ENCODE measurements at places on chromosomes 16 and 17.

DNA sequence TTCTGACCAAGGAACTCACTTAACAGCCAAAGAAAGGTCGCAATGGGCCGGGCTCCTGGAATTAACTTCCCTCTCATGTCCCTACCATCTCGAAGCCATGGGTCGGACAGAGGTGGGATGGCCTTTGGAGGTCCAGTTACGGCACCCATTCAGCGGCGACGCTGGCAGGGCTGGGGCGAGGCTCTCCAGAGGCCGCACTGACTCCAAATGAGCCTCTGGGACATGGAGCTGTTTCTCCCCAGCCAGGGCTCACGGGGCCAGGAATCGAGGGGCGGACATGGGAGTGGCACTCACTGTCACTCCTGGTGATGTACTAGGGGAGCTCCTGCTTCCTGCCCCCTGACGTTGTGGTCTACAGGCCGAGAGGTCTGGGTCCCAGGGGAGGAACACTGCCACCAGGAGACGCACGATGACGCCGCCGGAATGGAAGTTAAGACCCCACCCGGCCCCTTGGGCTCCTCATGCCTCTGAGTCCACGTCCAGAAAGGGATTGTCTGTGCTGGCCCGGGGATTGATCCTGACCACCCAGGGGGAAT is 60.7 kb upstream of the METRNL start:
- no peak overlapping the region for H3K4me3 ChIP-seq
- H3K27ac ChIP-seq = no peak overlapping the region
- no peaks in the 10 kb centered on the region for H3K36me3 ChIP-seq
- H3K27me3 ChIP-seq = no peaks in the 10 kb centered on the region

DNA sequence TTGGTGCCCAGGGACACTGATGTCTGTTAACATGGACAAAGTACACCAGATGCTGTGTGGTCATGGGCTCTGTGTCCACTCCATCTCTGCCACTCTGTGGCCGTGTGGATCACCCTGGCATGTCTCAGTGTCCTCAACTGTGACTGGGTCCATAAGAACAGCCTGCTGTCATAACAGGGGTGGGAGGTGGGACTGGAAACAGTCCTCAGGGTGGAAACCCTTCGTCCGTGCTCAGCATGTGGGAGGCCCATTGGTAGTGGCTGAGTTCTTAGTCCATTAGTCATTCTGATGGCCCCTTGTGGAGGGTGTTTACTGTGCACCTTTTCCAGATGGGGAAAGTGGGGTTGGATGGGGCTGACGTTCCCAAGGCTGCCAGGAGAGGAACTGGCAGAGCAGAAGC is 12.8 kb downstream of the FLYWCH2 start:
- no peaks in the 10 kb centered on the region for H3K36me3 ChIP-seq
- H3K27ac ChIP-seq = no peak overlapping the region
- no peaks in the 10 kb centered on the region for H3K27me3 ChIP-seq
- DNase-seq = no peak

- H3K4me3 ChIP-seq = no peak overlapping the region
- no peak overlapping the region for H3K27ac ChIP-seq
- no peaks in the 10 kb centered on the region for H3K4me1 ChIP-seq
- no peaks in the 10 kb centered on the region for H3K36me3 ChIP-seq
These were observed 57.9 kb upstream of the CLEC19A start for GRCh38 chr16:19227643-19228042.

DNA sequence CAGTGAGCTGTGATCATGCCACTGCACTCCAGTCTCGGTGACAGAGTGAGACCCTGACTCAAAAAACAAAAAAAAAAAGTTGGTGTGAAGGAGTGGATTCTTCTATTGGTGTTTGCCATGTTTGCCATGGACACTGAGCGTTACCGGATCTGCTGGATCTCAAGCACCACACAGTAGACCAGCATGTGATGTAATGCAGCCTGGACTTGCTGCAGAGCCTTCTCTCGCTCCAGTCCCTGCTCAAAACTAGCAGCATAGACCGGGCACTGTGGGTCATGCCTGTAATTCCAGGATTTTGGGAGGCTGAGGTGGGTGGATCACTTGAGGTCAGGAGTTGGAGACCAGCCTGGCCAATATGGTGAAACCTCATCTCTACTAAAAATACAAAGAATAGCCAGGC is 50.4 kb downstream of the BCL7C start:
- no peak for DNase-seq
- H3K4me3 ChIP-seq = no peak overlapping the region
- H3K4me1 ChIP-seq = no peaks in the 10 kb centered on the region
- no peaks in the 10 kb centered on the region for H3K36me3 ChIP-seq
- H3K27ac ChIP-seq = no peak overlapping the region

DNA sequence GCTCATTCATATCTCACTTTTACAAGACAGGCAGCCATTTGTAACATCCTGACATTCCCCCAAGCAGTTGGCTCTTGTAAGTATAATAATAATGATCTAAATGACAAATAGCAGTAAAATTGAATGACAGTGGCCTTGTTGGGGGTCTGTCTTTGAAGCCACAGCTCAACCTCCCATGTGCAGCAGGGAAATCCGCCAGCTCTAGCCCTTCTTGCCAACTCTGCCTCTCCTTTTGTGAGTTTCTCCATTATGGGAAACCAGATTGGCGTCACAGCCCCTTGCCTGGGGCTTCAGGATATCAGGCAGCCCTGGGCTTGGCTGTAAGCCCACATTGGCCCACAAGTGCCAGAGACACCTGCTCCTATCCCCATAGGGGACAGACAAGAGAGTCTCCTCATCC is 70.4 kb upstream of the CACNG5 start:
- H3K4me3 ChIP-seq = no peak overlapping the region
- H3K27me3 ChIP-seq = no peaks in the 10 kb centered on the region
- no peaks in the 10 kb centered on the region for H3K36me3 ChIP-seq
- H3K27ac ChIP-seq = no peak overlapping the region

DNA sequence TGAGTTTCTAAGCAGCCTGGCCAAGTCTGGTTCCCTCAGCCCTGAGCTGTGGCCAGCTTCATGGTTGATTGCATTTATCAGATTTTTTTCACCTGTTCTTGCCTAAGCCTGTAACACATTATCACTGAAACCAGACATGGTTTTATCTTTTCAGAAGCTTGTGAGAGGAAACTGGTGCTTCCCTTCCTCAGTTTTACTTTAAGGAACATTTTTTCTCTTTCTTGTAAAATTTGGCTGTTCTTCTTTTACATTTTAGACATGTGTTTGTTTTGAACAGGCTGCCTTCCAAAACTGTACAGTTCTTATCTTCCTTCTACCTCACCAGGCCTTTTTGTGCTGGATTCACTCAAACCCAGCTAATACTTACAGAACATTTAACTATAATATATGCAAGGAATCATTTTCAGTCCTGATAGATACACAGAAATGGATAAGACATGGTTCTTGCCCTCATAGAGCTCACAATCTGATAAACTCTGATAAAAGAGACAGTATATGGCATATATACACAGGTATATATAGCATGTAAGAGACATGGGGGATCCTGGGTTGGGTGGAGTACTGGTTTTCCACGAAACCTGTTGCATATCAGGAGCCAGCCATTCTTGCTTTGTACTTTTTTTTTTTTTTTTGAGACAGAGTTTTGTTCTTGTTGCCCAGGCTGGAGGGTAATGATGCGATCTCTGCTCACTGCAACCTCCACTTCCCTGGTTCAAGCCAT is 44.5 kb downstream of the ZNRF1 start:
- no peaks in the 10 kb centered on the region for H3K27me3 ChIP-seq
- no peaks in the 10 kb centered on the region for H3K36me3 ChIP-seq
- no peak overlapping the region for H3K4me3 ChIP-seq
- H3K27ac ChIP-seq = no peak overlapping the region
- H3K4me1 ChIP-seq = no peaks in the 10 kb centered on the region

DNA sequence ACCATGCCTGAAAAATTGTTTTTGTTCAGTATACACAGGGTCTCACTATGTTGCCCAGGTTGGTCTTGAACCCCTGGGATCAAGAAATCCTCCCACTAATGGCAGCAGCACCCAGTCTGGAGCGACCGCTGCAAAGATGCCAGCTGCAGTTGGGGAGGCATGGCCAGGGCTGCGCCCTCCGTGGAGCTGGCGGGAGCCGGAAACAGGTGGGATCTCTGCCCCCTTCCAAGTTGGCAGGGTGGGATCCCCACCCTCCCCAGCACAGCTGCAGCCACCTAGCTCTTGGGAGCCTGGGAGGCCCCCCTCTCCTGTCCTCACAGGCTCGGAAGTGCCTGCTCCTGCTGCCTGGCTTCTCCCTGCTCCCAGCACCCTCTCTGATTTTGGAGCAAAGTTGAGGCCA is 176.8 kb downstream of the ZNF423 start:
- no peak overlapping the region for H3K4me3 ChIP-seq
- H3K4me1 ChIP-seq = no peaks in the 10 kb centered on the region
- no peak overlapping the region for H3K27ac ChIP-seq
- DNase-seq = no peak

DNA sequence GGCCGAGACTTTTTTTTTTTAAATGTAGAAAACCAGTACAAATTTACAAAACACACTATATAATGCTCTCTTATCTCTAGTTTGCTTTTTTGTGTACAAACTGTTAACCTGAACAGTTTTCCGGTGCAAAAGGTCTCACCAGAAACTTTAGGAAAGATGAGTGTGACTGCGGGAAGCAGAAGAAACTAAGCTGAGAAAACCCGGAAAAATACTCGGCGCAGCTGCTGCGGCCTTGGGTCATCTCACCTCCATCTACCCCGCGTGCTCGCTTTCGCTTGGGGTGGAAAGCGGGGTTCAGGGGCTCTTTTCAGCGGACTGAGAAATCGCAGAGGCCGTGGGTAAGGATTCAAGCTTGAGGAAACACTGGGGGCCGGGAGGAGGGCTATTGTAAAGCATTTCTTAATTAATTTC is 1.8 kb downstream of the SALL1 start:
- H3K36me3 ChIP-seq = no peaks in the 10 kb centered on the region
- no peak for DNase-seq
- H3K4me3 ChIP-seq = peak overlapping the region; percentile 77
- no peak overlapping the region for H3K27ac ChIP-seq
- H3K27me3 ChIP-seq = peaks cover 4% of the 10 kb centered on the region
- peaks cover 3% of the 10 kb centered on the region for H3K4me1 ChIP-seq

DNA sequence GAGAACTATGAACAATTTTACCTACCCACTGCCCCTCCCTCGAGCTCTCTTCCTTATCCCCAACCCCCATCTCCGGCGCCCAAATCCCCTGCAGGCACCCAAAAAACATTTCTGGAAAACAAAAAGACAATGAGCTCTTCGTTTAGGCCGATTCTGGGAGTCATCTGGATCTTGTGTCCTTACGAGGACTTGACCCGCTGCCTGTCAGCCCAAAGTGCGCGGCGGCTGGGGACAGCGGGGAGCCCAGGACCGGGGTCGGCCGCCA is 524 bp downstream of the STRADA start:
- peak overlapping the region; percentile 83 for H3K4me3 ChIP-seq
- no peaks in the 10 kb centered on the region for H3K27me3 ChIP-seq
- DNase-seq = no peak
- H3K4me1 ChIP-seq = 0 out of 2 replicates have a peak, but pooled peaks cover 1% of the 10 kb centered on the region

DNA sequence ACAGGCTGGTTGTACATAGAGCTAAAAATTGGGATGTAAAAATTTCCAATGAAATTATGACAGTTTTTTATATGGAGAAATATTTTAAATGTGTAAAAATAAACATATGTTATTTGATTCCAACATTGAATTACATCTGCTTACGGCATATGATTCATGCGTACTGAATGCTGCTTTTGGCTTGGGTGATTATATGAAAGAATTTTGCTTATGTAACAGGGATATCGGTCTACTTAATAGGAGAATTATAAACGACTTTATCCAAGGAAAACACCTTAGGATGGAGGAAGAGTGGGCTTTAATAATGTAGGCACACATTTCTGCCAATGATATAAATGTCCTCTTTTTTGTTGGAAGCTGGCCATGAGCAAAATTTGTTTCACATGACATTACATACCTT is 197.3 kb upstream of the GOT2 start:
- no peaks in the 10 kb centered on the region for H3K4me1 ChIP-seq
- H3K36me3 ChIP-seq = no peaks in the 10 kb centered on the region
- no peak for DNase-seq
- no peaks in the 10 kb centered on the region for H3K27me3 ChIP-seq
- no peak overlapping the region for H3K27ac ChIP-seq

- no peak for DNase-seq
- H3K27me3 ChIP-seq = no peaks in the 10 kb centered on the region
- no peak overlapping the region for H3K27ac ChIP-seq
- H3K36me3 ChIP-seq = no peaks in the 10 kb centered on the region
- H3K4me3 ChIP-seq = no peak overlapping the region
These were observed 173.9 kb downstream of the LAT start for GRCh38 chr16:29158785-29159184.

DNA sequence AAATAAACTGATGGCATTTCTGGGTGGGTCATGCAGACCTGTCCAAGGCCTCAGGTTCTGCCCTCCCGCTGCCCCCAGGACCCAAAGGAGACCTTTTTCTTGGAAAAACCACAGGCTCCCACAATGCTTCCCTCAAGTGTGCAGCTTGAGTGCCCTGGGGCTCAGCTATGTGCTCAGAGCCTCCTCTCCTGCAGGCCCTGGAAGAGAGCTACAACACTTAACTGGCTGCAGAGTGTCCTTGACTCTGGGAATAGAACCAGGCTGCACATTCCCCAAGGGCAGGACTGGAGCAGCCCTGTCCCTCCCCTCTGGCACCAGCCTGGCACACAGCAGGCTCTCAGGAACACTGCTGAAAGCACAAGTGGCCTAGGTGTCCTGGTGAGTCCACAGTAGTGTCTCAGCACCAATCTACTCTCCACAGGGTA is 4.8 kb upstream of the SREBF1 start:
- H3K36me3 ChIP-seq = no peaks in the 10 kb centered on the region
- H3K4me1 ChIP-seq = peaks cover 21% of the 10 kb centered on the region
- H3K4me3 ChIP-seq = no peak overlapping the region
- no peak for DNase-seq

GRCh38 chr17:28279411-28279810 is 39.6 kb upstream of the TMEM97 start:
- H3K27me3 ChIP-seq = no peaks in the 10 kb centered on the region
- no peak overlapping the region for H3K27ac ChIP-seq
- no peak for DNase-seq
- no peaks in the 10 kb centered on the region for H3K4me1 ChIP-seq
- no peak overlapping the region for H3K4me3 ChIP-seq
- H3K36me3 ChIP-seq = no peaks in the 10 kb centered on the region

GRCh38 chr17:33267851-33268548 is 25.1 kb downstream of the ASIC2 start:
- H3K4me1 ChIP-seq = no peaks in the 10 kb centered on the region
- DNase-seq = no peak
- H3K4me3 ChIP-seq = no peak overlapping the region

GRCh38 chr17:75970011-75970523 is 8.9 kb downstream of the ACOX1 start:
- no peaks in the 10 kb centered on the region for H3K4me1 ChIP-seq
- H3K36me3 ChIP-seq = no peaks in the 10 kb centered on the region
- H3K27me3 ChIP-seq = no peaks in the 10 kb centered on the region
- H3K27ac ChIP-seq = no peak overlapping the region
- no peak for DNase-seq
- no peak overlapping the region for H3K4me3 ChIP-seq

- no peak for DNase-seq
- no peaks in the 10 kb centered on the region for H3K36me3 ChIP-seq
- H3K27ac ChIP-seq = no peak overlapping the region
- H3K4me3 ChIP-seq = no peak overlapping the region
- H3K4me1 ChIP-seq = peaks cover 3% of the 10 kb centered on the region
- H3K27me3 ChIP-seq = no peaks in the 10 kb centered on the region
These were observed 11.9 kb downstream of the STAC2 start for GRCh38 chr17:39213852-39214251.
